ENCODE measurements at places on chromosomes 13 and 19.

DNA sequence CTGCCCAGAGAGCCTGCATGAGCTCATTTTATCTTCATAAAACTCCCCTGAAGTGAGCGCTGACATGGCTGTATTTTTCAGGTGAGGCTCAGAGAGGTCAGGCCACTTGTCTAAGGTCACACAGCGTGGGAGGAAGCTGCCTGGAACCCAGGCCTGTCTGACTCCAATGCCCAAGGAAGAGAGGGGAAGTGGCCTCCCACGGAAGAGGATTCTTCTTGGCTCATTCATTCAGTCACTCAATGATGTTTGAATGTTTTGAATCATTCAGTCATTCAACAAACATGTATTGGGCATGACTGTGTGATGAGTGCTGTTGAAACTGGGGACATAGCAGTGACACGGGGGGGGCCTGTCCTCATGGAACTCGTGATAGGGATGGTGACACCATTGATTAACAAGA is 12.0 kb downstream of the ACTL9 start:
- no peak for DNase-seq

- no peak for DNase-seq
Measured at GRCh38 chr13:23567906-23568460, 2.2 kb upstream of the TNFRSF19 start.

DNA sequence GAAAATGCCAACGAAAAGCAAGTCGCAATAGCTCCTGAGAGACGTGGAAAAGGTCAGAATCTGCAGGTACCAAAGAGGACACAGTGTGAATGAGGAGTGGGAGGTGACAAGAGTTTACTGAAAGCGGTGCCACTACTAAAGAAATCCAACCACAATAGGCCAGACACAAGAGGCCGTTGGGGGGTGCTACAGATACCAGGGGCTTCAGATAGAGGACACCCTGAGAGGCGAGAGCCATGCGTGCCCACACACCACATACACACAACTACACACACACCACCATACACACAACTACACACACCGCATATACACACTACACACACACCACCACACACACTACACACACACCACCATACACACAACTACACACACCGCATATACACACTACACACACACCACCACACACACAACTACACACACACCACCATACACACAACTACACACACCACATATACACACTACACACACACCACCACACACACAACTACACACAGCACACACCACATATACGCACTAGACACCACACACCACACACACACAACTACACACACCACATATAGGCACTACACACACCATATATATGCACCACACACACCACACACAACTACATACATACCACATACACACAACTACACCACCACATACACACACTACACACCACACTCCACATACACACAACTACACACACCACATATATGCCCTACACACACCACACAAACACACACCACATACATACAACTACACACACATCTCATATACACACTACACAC is 28.5 kb downstream of the CRYL1 start:
- DNase-seq = no peak

DNA sequence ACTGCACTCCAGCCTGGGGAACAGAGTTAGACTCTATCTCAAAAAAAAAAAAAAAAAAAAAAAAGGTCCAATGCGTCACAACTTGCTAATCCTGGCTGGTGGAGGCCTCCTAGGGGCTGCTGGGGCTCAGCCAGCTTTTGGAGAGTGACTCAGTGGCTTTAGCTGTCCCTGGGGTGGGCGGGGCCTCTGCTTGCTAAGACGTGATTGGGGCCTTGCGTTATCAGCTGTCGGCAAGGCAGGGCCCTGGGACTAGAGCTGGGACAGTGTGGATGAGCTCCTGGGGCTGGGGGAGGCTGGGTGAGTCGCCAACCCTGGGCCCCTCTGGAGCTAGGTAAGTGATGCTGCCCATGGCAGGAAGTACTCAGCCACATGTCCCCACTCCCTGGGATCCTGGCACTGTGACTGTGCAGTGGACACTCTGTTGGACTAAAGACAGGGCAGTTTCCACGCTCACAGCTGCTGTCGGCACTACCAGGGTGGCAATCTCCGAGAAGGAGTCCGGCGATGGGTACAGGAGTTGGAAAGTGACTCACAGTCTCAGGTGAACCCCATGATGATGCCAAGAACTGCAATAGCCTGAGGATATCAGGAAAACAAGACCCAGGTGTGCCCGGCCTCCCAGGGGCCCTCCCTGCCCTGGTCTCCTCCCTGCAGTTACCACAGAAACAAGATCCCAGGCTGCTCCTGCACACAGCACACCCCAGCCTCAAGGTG is 32.2 kb downstream of the F2RL3 start:
- no peak for DNase-seq

GRCh38 chr19:45442778-45443461 is 19.2 kb upstream of the ERCC1 start:
- no peak for DNase-seq

DNA sequence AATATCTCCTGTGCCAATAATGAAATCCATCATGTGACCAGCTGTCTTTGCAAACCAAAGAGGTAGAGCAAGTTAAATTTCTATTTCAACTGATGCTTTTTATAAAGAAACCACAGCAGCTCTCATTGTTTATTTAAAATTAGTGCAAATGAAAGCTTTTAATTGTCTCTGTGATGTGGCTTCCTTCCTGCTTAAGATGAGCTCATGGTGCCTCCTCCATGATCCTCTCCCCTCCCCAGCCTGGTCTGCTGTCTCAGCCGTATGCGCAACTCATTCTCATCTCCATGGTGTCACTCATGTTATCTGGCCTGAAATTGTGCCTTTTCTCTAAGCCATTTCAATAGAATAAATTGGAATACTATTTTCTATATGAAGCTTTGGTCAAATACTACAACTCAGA is 270.6 kb downstream of the FGF14 start:
- no peak for DNase-seq

DNA sequence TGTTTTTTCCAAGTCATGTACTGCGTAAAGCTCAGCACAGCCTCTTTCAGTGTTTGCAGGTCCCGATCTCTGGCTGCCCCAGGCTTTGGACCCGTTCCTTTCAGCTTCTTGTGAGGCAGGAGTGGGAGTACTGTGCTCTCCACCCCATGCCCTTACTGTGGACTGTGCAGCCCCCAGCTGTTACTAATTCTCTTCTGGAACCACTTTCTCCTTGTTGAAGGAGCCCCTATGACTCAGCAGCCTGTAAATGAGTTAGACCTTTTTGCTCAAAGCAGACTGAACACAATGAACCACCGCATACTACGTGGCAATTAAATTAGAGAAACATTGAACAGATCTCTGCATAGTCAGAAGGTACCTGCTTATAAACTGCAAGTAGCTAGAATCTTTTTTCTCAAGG is 39.0 kb downstream of the SERTM1 start:
- DNase-seq = no peak

DNA sequence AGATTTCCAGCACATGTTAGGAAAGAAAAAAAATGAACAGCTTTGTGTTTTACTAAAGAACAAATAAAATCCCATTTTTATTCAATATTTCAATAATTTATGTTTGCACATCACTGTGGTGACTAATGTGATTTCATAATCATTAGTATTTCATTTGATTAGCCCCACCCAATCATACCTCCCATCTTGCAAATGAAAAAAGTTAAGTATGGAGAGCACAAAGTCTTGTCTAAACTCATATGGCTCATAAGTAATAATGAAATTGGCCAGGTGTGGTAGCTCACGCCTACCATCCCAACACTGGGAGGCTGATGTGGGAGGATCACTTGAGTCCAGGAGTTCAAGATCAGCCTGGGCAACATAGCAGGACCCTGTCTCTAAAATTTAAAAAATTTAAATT is 3.8 kb downstream of the ZNF490 start:
- DNase-seq = no peak

DNA sequence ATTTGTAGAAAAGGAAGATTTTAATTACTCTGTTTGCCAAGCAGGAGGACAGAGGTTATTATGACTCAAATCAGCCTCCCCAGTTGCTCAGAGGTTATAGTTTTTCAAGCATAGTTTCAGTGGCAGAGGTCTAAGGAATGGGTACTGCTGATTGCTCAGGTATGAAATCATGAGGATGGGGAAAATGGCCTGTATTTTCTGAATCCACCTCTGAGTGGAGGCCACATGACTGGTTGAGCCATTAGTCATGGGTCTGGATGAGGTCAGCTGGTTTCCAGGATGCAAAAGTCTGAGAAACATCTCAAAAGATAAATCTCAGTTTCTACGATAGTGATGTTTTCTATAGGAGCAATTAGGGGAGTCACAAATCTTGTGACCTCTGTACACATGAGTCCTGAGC is 62.8 kb upstream of the CEACAM8 start:
- DNase-seq = no peak

GRCh38 chr13:80239116-80239515 is 101.8 kb downstream of the SPRY2 start:
- no peak for DNase-seq

GRCh38 chr13:24313439-24313838 is 4.1 kb downstream of the C1QTNF9 start:
- no peak for DNase-seq

DNA sequence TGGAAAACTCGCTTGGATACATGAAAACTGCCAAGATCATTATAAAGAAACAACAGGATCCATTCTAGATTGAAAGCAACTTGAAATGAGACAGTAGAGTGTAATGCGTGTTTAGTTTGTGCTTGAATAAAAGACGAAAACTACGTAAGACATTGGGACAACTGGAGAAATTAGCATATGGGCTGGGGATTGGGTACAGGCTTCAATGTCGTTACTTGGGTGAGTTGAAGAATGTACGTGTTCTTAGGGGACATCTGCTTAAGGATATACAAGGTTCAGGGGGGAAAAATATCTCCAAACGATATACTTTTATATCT is 471 bp upstream of the ERVK3-1 start:
- no peak for DNase-seq

- DNase-seq = no peak
Measured at GRCh38 chr19:33437393-33437820, 63.9 kb downstream of the CEBPG start.

DNA sequence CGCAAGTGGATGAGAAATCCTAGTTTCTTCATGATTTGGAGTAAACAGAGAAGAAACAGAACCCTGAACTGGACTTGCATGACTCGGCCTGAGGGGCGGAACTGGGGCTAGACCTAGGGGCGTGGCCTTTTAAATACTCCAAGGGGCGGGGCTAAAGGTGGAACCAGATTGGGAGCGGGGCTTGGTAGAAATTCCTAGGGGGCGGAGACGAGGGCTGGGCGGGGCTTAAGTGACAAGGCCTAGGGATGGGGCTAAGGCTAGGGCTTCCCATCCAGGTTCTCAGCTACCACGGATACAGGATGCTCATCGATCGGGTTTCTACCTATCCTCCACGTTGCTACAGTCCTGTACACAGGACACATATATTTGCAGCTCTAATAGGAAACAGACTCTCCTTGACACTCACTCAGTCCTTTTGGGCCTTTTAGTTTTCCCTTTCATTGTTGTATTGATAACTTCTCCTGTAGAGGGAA is 372 bp upstream of the ZNF699 start:
- DNase-seq = no peak

DNA sequence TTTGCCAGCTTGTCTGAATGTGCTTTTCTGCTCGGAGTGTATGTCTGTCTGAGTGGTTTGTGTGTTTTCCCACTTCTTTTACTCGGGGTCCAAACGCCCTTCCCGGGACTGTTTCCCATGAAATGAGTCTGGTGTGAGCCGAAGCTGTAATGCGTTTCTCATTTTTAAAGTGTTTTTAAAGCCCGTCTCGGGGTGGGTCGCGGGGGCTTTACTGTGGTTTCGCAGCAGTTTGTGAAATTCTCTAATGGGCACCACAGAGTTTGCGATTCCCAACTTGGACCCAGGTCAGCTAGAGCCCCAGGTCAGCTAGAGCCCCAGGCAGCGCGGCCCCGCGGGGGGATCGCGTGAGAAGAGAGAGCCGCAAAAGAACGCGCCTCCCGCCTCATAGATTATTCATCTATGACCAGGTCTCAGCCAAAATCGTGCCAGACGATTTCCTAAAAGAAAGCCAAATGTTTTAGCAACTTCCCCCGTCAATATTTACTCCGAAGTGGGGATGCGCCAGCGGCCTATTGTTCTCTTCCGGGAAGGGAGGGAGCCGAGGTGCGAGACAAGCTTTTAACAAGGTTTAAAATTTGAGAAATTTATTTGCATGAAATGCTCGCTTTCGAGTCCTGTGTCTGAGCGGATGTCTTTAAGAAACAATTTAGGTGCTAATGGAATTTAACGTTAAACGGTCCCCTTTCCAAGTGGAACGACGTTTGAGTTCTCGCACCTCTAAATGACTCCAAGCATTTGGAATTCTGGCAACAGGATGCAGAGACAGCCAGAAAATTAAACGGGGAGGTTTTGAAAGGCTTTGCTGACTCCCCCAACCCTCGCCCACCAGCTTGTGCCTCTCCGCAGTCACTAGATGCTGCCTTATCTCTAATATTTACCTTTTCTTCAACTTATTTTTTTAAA is 2.2 kb downstream of the ZIC2 start:
- no peak for DNase-seq

DNA sequence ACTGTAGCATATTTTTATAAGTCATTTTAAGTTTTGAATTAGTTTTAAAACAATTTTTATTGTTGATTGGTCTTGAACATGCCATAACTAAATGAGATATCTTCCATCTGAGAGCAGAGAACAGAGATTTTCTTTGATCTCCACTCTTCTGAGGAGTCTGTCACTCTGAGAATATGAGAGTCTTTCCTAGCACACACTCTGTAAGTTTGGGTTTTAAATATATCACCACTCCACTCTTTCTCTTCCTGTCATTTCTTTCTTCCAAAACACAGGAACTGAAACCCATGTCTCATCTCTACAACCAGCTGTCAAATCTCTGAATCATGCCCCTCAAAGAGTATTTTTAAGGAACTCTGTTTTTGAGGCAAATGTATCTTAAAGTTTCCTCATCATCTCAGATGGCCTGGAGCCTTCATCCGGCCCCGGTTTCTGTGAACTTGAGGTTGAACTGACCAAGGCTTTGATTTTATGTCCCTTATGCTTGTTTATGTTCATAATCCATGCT is 698.2 kb upstream of the SGCG start:
- DNase-seq = no peak

GRCh38 chr19:38387550-38388348 is at the start of gene GGN:
TSS of gene GGN (minus strand) at chr19:38388034. CDS start at chr19:38387261, 773 bp downstream.
- peak; percentile 42 for DNase-seq

DNA sequence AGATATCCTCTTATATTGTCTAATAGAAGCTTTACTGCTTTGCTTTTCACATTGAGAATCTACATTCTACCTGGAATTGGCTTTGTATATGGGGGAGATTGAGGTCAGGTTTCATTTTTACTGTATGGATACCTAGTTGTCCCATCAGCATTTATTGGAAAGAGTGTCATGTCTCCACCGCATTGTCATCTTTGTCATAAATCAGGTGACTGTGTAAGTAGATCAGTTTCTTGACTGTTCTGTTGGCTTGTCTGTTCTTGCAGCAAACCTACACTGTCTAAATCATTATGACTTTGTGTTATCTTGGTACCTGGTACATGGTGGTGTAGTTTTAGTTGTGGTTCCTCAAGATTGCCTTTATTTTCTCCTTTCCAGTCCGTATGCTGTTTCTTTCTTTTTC is 5.8 kb downstream of the URI1 start:
- no peak for DNase-seq

- no peak for DNase-seq
Measured at GRCh38 chr19:3361384-3362216, 4.8 kb upstream of the NFIC start.

All from activated CD8-positive, alpha-beta memory T cell treated with anti-CD3 and anti-CD28 coated beads for 48 hours (primary cell).